Stimulated activated CD4-positive, alpha-beta T cell treated with anti-CD3 and anti-CD28 coated beads, Interleukin-15, amount 100 ng/mL, for 1 hour (primary cell): ENCODE measurements at places on chromosomes 13 and 19.

DNA sequence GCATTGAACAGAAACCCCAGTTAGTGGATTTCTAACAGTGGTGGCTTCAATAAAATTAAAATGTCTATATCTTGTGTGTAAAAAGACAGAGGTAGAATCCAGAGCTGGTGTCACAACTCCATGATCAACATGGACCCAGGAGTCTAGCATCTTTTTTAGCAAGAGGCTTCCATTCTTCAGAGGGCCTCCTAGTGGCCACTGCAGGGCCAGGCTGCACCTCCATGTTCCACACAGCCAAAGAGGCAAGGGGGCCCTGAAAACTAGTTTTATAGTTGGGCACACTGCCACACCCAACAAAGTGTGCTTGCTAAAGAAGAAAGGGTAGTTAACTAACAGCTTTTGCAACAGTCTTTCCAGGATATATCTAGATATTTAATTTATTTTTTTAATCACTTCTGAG lies 12.9 kb downstream of the N4BP2L1 start:
- no peak for DNase-seq

DNA sequence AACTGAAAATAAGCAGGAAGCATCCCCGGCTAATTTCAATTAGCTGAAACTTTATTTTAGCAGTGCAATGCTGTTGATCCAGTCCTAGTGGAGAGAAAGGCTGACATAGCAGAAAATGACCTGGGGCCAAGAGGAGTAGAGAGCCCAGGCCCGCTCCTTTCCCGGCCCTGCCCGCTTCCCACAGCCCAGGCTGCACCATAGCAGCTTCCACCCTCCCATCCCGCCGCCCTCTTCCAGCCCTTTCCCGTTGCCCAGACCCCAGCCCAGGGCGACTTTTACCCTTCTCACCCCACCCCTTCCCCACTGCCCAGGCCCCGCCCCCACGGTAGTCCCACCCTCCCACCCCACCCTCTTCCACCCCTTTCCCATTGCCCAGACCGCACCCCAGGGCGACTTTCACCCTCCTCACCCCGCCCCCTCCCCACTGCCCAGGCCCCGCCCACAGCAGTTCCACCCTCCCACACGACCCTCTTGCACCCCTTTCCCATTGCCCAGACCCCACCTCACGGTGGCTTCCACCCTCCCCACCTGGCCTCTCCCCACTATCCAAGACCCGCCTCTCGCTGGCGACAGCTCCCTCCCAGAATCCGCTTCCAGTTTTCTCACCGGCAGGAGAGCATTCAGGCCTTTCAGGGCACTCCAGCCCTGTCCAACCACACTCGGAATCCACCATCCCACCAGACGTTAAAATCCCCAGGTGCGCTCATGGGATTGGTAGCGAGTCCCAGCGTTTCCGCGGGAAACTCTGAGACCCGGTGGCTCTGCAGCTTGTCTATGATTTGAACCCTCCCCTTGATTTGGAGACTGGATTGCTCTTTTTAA lies 8.3 kb downstream of the ZNF160 start:
- no peak for DNase-seq

DNA sequence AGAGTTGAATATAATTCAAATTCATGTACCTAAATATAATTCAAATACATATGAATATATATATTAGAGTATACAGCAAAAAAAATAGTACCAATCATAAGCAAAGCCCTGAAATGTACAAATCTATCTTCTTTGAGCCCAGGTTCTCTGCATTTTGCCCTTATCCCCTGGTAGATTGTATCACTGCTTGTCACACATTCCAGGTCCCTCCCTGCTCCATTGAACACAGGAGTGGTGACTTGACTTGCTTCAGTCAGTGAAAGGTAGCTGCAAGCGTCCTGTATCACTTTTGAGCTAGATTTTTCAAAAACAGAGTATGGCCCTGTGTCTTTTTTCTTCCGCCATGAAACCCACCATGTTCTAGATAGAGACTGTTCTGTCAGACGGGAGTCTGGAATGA lies 369.4 kb downstream of the LIG4 start:
- no peak for DNase-seq

GRCh38 chr13:18948664-18949488 lies 232.7 kb downstream of the TUBA3C start:
- DNase-seq = no peak

DNA sequence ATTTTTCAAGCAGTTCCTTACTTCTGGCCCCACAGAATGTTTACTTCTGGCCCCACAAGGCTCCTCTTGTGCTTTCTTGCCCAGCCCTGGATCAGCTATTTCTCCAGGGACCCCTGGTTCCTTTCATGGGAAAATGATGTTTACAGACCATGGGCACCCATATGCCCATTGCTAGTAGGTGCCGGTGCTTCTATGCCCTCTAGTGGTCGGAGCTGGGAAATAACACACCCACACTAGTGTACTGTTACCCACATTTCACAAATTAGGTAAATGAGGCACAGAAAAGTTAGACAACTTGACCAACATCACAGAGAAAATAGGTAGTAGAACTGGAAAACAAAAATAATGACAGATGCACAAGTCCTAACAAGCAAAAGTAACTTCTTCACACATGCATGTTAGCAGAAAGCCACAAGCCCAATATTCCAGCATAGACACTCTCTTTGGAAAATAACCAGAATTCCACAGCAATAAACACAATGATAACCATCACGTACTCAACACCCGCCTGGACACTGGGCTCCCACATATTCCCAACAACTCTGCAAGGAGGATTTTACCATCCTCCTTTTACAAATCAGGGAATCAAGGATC lies 1.3 kb upstream of the CEACAM6 start:
- DNase-seq = peak; percentile 34

- no peak for DNase-seq
Observed at GRCh38 chr19:42191330-42191729, 26.1 kb downstream of the DEDD2 start.

DNA sequence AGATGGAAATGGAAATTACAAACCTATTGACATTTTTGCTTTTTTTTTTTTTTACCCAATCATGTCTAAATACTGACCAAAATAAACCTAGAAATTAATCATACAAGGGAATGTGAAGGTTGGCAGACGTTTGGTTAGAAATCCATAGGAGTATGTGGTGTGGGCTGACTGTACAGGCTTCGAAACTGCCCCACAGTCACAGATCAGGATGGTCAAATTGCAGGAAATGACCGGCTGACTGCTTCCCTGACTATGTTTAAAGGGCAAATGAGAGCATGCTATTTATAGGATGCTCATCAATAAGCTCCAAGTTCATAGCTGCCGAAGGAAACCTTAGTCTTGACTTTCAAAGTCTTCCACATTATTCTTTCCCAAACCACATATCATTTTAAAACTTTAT lies 118.4 kb downstream of the COG6 start:
- DNase-seq = no peak

GRCh38 chr13:31150315-31150985 lies 11.3 kb downstream of the HSPH1 start:
- DNase-seq = no peak

GRCh38 chr13:78845656-78846365 lies 186.9 kb upstream of the OBI1 start:
- DNase-seq = no peak

GRCh38 chr19:56272161-56272798 lies at the start of gene EDDM13:
Gene EDDM13, plus strand, starts transcription at chr19:56272748. Its CDS starts 87 bp downstream, at chr19:56272835.
- DNase-seq = no peak

GRCh38 chr19:44260695-44261446 lies 1.2 kb downstream of the ZNF233 start:
- DNase-seq = no peak

GRCh38 chr13:91169321-91170050 lies 178.0 kb upstream of the MIR17HG start:
- DNase-seq = no peak
